ENCODE measurements at places on chromosomes 2 and 18. TPM values are rescaled to one million over a fixed set of nuclear protein-coding genes. Genes with fewer than 3 reads are reported as not detected.

C18orf54 gene
- total RNA-seq, result 1.7 TPM

DNA sequence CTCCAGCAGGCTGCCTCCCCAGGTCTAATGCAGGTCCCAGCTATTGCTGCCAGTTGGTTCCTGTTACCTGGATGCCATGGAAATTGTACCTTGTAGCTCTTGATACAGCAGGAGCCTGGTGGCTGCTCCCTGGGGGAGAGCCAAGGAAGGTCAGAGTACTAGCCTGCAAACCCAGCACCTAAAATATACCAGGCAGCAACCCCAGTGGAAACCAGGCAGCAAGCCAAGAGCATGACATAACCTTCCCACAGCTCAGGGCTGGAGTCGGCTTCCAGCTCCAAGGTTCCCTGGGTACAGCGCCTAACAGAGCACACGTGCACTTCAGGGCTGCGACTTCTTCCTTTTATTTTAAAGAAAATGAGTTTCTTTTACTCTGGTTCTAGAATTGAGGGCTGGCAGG lies 30.3 kb downstream of the TNP1 start:
- DNase-seq, result peak; percentile 89

DNA sequence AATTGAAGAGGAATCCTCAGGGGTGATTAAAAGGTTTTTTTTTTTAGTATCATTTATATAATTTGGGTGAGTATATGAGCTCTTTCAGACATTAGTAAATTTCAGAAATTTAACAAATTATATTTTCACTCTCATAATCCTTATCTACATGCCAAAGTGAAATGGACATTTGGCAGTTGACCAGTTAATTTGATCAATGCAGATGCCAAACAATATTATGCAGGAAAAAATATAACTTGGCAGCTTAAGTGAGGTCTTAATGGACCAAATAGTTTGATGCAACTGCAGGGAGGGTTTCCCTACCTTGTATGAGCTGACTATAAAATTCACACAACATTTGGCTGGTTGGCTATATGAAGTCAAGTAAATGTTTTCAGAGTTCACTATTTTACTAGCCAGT lies 185.2 kb downstream of the CCDC102B start:
- DNase-seq, result no peak

DAPL1 gene
- not detected for total RNA-seq

IL1R2 gene
- total RNA-seq, result not detected

GRCh38 chr18:65983750-65984149 lies 232.9 kb downstream of the CDH7 start:
- no peak for DNase-seq

DNA sequence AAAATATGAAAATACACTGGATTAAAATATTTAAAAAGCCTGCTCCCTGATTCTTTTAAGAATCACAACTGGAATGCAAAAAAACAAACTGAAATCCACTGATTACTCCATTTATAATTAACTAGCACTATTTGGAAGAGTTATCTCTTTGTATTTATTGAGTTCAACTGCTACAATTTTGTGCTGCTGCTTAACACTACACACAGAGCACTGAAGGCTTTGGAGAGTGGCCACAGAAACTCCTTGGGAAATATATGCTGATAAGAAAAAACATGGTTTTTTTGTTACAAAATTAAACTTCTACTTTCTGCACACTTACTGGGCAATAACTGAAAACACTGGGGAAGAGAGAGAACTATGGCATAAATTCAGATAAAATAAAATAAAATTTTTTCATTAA lies 19.8 kb upstream of the BZW1 start:
- no peak for DNase-seq

DNA sequence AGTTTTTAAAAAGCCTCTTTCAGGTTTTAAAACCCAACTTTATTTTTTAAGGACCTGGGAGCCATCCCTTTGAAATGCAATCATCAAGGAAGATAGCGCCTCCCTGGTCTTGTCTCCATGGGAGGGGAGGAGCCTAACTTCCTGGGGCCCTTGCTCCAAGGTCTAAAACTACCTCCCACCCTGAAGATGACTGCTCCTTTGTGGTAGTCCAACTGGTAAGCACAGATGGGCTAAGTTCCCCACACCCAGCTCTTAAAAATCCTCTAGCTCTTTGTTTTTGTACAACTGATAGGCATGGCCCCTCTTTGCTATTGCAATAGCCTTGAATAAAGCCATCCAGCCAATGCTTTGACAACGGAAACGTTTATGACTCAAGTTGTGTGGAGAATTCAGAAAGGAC lies 716.8 kb downstream of the CBLN2 start:
- no peak for DNase-seq

- DNase-seq, result peak; percentile 65
Measured at GRCh38 chr2:41927581-41928264, 120.1 kb upstream of the PKDCC start.

GRCh38 chr18:79418642-79419041 lies 22.9 kb downstream of the NFATC1 start:
- DNase-seq, result no peak

GRCh38 chr2:80126596-80127189 lies 177.9 kb downstream of the LRRTM1 start:
- no peak for DNase-seq

RIT2 gene
- not detected for total RNA-seq

PDE1A gene
- 5.2 TPM for total RNA-seq

- DNase-seq, result no peak
Measured at GRCh38 chr2:80971-81736, 34.8 kb upstream of the FAM110C start.

DNA sequence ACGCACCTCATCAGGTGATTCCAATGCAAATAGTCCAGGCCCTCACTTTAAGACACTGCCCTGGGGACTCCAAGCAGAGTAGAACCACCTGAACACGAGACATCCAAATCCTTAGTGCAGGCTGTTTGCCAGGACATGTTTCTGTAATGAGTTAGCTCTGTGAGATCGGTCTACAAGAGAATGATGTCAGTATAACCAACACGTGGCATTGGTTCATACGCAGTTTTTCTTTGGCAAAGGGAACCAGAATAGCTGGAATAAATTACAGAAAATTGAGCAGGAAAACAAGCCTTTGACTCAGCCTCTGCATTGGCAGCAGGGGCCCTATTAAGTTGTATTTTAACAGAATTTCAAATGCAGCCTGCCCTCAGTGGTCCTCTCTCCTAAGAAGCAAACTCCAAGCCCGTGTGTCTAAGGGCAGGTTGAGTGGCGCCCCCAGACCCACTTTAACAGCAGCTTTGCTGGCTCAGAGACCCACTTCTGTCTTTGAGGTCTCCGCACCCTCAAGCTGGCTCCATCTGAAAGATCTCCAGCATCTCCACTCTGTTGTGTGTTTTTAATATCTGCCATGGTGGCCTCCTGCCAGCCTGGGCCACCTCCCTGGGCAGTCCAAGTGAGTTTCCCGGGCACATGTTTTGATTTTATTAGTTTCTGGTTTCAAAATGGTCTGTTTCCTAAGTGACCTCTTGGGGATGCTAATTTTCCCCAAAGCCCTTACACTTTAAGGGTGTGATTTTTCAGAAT lies 61.3 kb downstream of the ALPK2 start:
- DNase-seq, result peak; percentile 36

LINC00305 gene
- total RNA-seq, result not detected

- no peak for DNase-seq
Measured at GRCh38 chr2:188078534-188078933, 213.1 kb upstream of the GULP1 start.

DNA sequence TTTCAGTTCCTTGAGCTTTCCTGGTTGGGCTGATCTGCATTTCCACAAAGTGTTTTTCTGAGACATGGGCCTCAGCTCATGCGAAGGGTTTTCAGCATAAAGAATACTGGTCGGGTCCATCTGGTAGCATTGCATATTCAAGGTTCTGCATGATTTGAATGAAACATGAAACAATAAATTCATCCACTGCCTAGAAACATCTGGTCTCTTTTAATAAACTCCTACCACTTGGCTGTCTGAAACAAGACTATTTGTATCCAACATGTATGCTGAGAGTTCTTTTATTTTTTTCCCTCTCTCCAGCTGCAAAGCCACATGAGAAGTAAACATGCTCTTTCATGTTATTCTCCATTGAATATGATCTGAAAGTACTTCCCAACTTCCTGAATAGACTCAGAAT lies 314.9 kb upstream of the SOX11 start:
- DNase-seq, result no peak

GRCh38 chr2:240205772-240206171 lies 65.3 kb upstream of the OTOS start:
- DNase-seq, result no peak

- DNase-seq, result no peak
Measured at GRCh38 chr2:150142561-150142960, 344.9 kb downstream of the RND3 start.

TWSG1 gene
- total RNA-seq, result 15.9 TPM

MRPL33 gene
- total RNA-seq, result 305 TPM

DNA sequence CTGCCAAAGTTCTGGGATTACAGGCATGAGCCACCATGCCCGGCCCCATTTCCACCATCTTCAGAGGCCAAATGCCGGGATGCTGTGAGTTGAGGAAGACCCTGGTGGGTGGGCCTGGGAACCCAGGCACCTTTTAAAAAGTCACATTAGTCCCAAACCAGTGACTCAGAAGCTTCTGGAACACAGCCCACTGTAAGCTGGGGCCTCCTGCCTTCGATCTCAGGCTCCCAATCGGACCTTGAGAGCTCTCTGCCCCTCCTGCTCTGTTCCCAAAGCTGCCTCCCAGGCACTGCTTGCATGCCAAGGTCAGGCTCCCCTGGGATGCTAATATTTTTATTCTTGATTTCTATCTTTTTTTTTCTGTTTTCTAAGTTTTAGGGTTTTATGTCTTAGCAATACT lies 4.2 kb downstream of the ADCY3 start:
- DNase-seq, result no peak

DNA sequence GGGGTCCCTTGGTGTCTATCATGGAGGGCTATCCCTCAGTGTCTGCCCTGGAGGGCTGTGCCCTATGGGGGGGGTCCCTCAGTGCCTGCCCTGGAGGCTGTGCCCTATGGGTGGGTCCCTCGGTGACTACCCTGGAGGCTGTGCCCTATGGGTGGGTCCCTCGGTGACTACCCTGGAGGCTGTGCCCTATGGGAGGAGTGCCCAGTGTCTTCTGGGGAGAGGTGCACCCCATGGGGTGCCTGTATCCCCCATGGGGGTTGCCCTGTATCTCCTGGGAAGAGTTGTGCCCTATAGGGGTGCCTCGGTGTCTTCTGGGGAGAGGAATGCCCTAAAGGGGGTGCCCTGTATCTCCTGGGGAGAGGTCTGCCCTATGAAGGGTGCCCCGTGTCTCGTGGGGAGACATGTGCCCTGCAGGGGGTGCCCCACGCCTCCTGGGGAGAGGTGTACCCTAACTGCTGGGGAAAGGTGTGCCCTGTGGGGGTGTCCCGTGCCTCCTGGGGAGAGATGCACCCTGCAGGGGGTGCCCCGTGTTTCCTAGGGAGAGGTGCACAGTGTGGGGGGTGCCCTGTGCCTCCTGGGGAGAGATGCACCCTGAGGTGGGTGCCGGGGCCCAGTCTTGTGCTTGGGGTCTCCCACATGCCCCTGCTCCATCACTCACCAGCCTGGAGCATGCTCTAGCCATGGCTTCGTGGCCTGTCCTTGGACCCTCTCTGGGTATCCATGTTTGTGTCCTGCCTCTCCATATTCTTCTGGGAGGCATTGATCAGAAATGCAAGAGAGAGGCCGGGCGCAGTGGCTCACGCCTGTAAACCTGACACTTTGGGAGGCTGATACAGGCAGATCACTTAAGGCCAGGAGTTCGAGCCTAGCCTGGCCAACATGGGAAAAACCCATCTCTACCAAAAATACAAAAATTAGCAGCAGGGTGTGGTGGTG lies 215.6 kb downstream of the HDAC4 start:
- peak; percentile 15 for DNase-seq

GRCh38 chr2:102313025-102313424 lies 1.7 kb downstream of the IL1RL1 start:
- DNase-seq, result no peak

DNA sequence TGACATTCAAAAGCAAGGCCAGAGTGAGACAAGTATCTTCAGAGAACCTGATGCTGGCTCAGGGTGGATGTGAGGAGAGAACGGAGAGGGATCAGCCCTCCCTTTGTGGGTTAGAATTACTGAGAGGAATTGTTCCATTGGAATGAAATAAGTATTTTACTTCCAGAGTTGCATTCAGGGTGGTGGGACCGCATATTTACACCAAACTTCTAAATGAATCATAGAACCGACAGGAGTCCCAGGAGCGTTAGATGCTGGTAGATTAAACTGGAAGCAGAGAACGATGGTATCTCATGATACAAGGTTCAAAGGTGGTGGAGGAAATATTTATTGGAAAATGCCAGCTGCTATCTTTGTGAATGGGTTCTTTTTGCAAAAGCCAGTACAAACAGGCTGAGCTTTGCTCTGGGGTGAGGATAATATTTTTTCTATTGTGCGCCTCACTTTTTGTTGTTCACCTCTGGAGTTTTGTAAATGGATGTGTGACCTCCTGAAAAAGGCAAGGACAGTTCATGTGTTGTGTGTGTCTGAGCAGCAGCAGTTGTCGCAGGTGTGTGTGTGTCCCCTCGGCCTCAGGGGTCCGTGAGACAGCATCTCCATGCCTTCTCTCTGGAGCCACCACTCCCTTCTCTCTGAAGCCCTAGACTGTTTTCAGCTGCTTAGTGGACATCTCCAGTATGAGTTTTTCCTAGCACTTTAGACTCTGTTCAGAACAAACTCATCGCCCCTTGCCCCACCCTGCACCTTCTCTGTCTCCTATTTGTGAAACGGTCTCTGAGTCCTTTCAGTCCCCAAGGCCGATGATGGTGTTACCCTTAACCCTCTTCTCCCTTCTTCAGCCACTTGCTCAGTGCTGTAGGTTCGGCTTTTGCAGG lies 17.8 kb downstream of the MTCL1 start:
- no peak for DNase-seq

GRCh38 chr18:9886005-9886348 lies 204 bp downstream of the TXNDC2 start:
- DNase-seq, result no peak

GRCh38 chr2:8239531-8240088 lies 442.2 kb upstream of the ID2 start:
- DNase-seq, result no peak

FTCDNL1 gene
- total RNA-seq, result 5.8 TPM

CFAP221 gene
- 2.2 TPM for total RNA-seq

- DNase-seq, result peak; percentile 6
Measured at GRCh38 chr2:120390381-120391055, 44.6 kb downstream of the INHBB start.
